Stimulated activated CD4-positive, alpha-beta T cell treated with anti-CD3 and anti-CD28 coated beads, Interleukin-1b, Interleukin-23, amount 100 ng/mL, for 1 hour (primary cell): ENCODE measurements at places on chromosomes 5 and 9.

DNA sequence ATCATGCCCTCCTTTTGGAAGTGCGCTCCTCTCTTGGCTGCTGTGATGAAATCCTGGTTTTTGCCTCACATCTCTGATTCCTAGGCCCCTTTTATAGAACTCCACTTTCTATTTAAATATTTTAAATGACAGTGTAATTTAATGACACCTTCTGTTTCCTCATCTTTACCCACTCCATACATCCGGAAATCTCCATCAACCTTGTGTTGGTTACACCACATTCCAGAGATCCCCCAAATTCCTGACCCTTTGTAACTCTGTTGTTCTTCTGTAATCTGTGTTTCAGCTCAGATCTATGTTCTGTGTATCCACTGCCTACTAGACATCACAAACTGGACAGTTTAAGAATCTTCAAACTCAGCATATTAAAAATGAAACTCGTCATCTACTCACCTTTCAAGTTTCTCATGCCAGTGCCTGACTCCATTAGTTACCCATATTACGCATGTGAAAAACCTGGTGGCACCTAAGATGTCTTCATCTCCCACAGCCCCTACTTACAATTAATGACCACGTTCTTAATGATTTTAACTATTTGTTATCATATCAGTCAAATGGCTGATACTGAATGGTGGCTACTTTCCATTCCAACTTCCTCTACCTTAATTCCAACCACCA lies 25.1 kb downstream of the PARP8 start:
- DNase-seq: no peak

DNA sequence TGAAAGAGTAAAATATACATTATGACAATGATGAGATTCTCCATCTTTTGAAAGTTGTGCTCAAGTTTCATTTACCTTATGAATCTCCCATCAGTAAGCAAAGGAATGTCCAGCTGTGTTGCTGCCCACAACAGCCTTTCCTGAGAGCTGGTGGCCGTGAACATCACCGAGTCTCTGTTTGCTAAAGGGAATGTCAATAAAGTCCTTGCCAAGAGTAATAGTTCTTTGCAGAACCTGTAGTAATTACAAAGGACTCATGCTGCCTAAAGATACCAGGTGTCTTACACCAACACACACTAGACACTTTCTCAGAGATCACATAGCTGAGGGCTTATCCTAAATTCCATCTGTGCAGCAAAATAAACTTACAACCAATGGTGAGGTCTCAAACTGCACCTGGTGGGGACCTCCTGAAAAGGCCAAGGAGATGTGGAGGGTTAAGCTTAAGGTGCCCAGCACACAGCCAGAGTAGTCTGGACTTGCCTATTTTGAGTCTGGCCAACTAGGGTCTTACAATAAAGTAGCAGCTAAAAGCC lies 111.1 kb upstream of the DAPK1 start:
- no peak for DNase-seq

DNA sequence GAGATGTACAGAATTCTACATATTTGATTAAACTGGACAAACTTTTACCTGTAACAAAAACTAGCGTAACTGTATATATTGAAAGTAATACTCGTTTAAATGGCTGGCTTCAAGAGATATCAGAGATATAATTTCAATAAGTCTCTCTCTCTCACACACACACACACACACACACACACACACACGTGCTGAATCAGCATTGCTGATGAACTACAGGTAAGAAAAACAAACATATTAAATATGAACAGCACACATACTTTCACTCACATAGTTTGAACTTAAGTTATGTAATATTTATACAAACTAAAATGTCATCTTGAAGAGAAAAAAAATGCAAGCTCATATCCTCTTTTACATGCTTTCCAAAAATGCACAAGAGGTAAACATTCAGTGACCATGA lies 145.4 kb downstream of the BNC2 start:
- no peak for DNase-seq

- no peak for DNase-seq
Observed at GRCh38 chr5:114362977-114363761, 1.3 kb downstream of the KCNN2 start.
